ENCODE measurements at places on chromosomes 6 and 20.
A peak's percentile ranks its signal among the peaks of the same experiment; 100 is the strongest.

- DNase-seq: no peak
Measured at GRCh38 chr20:8262721-8263120, 130.7 kb downstream of the PLCB1 start.

- no peak for DNase-seq
Measured at GRCh38 chr6:167296902-167297301, 5.8 kb downstream of the UNC93A start.

GRCh38 chr20:32470025-32470861, 112.1 kb downstream of the ASXL1 start:
- DNase-seq: no peak

DNA sequence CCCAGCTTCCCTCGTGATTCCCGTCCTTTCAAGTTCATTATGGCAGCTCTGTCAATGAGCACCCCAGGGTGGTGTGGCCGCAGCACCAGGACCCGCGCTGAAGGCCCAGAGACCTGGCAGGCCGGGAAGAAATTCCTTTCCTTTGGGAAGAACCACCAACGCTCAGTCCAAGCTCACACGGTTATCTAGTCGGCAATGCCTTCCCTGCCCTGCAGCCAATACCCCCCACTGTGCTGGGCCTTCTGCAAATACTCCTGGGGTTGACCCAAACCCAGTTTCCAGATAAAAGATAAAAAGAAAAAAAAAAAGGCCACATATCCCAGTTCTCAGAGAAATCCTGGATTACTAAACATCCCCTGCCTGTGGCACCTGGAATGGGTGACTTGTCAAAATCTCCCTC, 28.7 kb downstream of the PXDC1 start:
- DNase-seq: no peak

DNA sequence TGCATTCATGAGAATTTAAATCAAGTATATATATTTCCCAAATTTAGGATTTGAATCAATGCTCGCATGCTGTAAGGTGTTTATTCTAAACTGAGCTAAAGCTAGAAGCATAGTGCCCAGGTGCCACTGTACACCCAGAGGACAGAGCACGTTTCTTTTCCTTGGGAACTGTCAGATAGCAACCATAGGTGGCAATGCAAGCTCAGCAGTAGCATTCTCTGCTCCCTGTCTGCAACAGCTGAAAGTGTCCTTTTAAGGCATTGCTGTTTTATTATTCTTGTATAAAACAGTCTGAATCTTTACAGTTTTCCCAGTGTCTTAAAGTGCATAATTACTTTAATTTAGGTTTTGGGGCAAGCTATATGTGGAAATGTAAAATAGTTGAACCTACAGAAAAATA, 443.4 kb upstream of the MMS22L start:
- DNase-seq: no peak

DNA sequence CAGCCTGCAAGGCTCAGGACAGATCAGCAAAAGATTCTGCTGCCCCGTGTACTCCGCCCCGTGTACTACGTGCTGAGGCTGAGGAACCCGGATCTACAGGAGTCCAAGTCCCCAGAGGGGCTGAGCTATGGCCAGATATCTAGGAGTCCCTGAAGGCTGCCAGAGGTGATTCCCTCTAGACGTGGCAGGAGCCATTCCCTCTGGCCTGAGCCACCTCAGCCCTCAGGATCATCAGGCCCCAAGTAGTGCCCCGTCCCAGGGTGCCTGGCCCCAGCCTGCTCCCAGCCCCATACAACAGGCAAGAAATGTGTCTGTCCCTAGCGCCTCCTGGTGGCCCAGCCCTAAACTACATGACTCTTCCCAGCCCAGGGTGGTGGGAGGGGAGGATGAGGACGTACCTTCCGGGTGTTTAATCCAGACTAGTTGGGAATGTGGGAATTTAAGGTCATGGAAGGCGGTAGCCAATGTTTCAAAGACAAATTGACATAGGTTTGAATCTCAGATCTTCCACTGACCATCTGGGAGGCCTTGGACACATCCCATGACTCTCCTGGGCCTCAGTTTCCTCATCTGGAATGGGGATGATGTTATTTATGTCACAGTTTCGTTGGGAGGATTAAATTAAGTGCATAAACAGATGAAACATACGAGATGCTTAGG, 49.4 kb upstream of the PTPN1 start:
- peak; percentile 62 for DNase-seq

- no peak for DNase-seq
Measured at GRCh38 chr6:138592749-138593123, 93.4 kb upstream of the NHSL1 start.

DNA sequence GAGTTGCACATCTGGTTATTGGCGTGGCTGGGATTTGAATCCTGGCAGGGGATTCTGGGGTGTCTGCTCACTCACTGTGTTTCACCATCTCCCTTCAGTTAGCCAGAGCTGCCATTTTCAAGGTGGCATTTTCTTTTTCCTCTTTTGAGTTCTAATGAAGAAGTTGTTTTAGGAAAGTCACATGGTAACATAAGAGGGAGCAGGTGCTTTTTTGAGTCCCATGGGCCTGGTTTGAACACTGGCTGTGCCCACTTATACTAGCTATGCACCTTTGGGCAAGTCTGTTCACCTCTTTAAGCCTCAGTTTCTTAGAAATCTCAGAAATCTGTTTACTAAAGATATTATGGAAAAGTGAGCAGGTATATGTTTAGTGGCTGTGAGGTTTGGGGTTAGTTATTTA, 39.6 kb downstream of the ANKS1A start:
- DNase-seq: no peak

GRCh38 chr6:7787137-7787608, 61.3 kb downstream of the BMP6 start:
- no peak for DNase-seq

DNA sequence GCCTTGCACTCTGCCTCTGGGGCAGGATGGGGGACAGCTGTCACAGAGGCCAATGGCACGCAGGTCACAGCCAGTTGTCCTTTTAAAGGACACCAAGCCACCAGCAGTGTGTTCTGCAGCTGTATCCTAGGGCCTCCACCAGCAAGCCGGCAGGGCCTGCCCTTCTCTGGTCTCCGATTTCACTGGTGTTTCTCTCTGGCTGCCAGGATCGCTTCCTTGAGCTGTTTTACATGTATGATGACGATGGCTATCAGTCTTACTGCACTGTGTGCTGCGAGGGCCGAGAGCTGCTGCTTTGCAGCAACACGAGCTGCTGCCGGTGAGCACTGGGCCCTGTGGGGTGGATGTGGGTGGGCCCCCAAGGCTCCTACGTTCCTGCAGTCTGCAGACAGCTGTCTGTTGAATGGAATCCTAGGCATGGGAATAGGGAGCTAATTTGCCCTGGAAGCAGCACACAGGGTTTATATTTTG, 22.7 kb upstream of the MAPRE1 start:
- no peak for DNase-seq

Data from right renal cortex interstitium (tissue), 3 donors.